ENCODE measurements at places on chromosomes 1 and 21.

DNA sequence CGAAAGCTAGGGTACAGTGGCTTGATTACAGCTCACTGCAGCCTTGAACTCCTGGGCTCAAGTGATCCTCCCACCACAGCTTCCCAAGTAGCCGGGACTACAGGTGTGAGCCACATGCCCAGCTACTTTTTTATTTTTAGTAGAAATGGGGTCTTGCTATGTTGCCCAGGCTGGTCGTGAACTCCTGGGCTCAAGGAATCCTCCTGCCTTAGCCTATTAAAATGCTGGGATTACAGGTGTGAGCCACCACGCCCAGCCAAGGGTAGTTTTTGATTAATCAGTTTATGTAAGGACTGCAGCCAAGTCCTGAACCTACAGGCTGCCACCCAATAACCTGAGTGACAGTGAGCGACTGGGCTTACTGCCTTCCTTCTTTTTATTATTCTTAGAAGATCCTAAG, 88.3 kb downstream of the PIK3R3 start:
- no peak for DNase-seq

DNA sequence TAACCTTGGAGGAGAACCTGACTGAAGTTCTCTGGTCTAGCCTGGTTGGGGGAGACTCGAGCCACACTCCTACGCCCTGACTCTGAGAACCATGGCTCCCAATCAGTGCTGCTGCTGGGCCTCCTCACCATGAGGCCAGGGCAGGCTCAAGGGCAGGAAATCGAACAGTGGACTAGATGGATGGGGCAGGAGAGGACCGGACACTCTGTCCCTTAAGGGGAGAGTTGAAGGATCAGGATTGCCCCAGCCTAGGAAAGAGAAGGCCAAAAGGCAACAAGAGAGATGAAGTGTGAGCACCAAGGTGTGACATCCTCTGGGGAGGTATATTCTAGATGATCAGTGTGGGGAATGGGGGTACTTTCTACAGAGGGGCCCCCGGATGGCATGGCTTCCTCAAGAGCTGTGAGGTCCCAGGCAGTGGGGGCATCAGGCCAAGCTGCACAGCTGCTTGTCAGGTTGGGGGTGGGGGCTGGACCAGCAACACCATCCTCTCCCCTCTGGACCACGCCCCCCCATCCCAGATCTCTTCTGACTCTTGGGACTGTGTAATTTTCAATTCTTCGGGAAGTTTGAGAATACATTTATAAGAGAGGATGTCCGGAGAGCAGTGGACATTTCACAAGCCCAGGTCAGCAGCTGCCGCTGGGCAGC, 34.0 kb downstream of the MX1 start:
- no peak for DNase-seq

DNA sequence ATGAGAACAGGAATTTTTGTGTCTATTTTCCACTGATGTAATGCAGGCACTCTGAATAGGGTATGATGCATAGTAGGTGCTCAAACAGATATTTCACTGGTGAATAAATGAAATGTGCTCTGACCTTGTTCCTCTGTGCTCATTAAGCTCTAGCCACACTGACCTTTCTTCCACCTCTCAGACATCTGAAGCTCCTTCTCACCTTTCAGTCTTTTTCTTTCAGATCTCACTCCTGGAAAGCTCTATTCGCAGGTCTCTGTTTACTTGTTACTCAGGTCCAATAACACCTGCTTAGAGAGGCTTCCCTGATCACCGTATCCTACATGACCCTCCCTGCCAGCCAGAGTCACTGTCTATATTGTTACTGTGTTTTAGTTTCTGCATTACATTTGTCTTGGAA, 59.2 kb upstream of the IVNS1ABP start:
- DNase-seq, result no peak

DNA sequence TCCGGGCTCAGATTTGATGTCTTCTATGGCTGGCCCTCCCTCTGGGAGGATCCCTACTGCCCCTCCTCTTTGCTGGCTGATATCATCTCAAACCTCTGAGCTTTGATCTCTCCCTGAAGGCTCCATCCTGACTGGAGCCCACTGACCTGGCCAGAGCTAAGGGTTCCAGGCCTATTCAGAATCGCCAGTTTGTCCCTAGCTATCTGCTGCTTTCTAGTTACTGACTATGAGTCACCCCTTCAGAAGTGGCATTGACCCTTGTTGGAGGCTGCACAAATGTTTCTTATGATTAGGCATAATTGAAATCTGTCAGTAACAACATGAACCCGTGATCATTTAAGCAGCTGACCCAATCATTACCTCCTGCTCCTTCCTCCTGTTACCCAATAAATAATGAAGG, 87.1 kb downstream of the ABCA4 start:
- no peak for DNase-seq

DNA sequence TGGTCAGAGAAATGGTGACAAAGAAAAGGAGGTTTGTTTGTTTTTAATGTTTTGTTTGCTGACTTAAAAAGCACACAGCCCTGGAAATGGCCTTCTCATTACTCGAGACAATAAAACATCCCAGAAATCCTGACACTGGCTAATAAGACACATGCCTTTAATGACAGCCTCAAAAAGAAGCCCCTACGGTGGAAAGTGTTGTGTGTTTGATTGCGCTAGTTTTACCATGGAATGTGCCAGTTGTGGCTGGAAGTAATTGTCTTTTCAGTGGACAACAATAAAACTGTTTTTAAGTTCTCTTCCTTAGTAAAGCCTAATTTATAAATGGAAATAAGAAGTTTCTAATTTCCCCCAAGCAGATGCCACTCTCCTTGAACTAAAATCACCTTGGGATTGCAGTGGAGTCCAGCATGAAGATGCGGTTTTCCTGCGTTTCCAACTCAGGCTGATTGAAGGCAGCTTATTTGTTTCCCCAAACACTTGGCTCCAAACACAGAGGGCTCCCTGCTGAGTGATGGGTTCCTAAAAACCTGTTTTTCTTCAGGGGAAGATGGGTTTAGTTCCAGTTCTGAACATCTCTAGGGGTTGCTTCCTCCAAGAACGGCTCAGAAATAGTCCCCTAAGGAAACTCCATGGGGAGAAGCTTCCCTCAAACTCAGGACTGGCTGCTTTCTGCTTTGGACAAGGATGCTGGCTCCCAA, 54.3 kb downstream of the CD247 start:
- DNase-seq, result no peak

GRCh38 chr1:18803851-18804250, 55.6 kb downstream of the TAS1R2 start:
- no peak for DNase-seq

GRCh38 chr1:159214149-159214760, 9.6 kb downstream of the ACKR1 start:
- peak; percentile 15 for DNase-seq

- DNase-seq, result no peak
Measured at GRCh38 chr1:55057956-55058298, 18.6 kb downstream of the PCSK9 start.

GRCh38 chr1:169890761-169891538, 2.7 kb downstream of the SCYL3 start:
- no peak for DNase-seq

DNA sequence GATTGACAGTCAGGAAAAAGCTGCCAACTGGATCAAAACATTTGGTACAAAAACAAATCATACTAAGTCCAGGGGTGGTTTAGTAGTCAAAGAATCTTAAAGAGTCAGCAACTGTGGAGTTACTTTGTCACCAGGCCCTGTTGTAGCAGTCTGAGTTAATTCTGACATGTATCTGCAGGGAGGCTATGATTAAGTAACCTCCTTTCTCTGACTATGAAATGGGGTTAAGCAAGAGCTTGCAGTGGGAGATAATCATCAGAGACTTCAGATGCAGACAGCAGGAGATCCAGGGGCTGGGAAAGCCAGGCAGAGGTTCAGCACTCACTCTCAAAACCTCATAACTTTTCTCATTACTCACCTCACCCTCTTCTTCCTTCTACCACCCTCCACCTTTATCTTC, 99.2 kb upstream of the BTG3 start:
- no peak for DNase-seq

DNA sequence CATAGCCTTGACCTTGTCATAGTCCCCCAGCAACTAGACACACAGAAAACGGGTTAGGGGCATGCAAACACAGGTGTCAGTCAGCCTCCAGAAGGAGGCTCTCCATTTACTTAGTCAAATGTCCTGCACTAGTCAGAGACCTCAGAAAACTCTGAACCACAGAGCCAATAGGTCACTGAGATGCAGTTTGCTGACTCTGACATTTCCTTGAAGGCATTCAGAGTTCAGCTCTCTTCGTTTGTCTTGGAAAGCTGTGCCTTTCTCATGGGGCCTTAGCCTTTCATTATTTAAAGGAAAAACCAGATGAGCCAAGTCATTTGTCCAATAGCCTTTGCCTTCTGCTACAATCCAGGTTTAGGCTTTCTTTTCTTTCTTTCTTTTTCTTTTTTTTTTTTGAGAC, 3.5 kb downstream of the OLFML2B start:
- DNase-seq, result no peak

DNA sequence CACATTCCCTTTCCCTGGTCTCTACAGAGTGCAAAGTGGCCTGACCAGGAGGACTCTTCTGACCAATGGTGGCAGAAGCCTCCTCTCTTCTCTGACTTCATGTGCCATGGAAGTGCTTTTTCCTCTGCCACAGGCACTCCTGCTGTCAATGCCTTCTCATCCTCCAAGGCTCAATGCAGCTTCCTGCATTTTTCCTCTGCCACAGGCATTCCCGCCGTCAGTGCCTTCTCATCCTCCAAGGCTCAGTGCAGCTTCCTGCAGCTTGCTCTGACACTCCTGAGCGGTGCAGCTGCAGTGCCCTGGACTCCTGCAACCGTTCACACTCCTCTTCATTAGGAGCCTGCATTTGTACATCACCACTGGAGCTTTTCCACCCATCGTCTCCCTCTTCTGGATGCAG, 4.7 kb upstream of the ADARB1 start:
- no peak for DNase-seq

GRCh38 chr1:65075123-65075976, 72.7 kb upstream of the AK4 start:
- DNase-seq, result peak; percentile 62

DNA sequence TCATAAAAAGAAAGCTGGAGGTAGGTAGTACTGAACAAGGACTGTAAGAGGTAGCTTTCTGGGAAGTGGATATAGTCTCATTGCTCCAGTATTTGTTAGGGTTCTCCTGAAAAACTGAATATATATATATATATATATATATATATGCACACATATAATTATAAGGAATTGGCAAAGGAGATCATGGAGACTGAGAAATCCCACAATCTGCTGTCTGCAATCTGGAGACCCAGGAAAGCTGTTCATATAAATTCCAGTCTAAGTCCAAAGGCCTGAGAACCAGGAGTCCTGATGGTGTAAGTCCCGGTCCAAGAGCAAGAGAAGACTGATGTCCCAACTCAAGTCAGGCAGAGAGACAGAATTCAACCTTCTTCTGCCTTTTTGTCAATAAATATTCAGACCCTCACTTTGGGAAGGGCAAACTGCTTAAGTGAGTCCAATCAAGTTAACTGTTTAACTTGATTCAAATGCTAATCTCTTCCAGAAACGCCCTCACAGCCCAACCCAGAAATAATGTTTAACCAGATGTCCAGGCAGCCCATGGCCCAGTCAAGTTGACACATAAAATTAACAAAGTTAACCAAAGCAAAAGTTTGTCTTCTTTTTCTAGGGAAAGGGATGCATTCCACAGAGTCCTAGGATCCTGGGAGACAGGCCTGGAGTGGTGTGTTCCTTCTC, 225.3 kb upstream of the KAZN start:
- no peak for DNase-seq

GRCh38 chr21:36718951-36719501, 20.1 kb downstream of the SIM2 start:
- no peak for DNase-seq

- DNase-seq, result no peak
Measured at GRCh38 chr21:37483776-37484175, 117.2 kb downstream of the DYRK1A start.

GRCh38 chr1:100775483-100775882, 55.9 kb downstream of the VCAM1 start:
- no peak for DNase-seq

DNA sequence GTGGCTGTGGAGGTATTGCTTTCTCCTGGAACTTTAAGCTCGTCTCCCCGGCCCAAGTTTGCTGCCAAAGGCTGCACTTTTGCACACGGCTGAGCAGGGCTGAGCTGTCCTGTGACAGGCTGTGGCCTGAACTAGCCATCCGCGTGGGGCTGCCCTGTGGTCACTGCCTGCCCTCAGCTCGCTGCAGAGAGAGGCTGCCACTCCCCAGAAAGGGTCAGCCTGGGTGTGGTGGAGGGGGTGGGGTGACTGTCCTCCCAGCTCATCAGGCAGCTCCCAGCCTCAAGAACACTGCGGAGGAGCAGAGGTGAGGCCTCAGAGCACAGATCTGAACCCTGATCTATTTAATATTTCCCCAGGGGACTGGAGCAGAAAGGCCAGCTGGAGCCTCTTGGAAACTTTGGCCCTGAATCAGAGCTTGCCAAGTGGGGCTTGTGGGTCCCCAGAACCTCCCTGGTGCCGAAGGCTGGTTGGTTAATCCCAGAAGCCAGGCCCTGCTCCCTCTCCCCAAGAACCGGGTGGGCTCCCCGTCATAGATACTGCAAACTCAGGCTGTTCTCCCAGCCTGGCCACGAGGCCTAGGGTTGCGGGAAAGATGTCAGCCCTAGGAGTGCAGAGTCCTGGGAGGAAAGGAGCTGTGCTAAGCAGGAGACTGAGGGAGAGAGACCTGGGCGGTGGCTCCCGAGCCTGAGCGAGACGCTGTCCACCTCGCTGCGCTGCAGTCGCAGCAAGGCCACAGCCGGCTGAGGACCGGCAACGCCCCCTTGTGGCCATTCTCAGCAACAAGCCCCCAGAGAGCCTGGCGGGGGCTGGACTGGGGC, 125.1 kb upstream of the IPO9 start:
- peak; percentile 53 for DNase-seq

GRCh38 chr1:45492691-45493090, 1.7 kb upstream of the TESK2 start:
- DNase-seq, result no peak

DNA sequence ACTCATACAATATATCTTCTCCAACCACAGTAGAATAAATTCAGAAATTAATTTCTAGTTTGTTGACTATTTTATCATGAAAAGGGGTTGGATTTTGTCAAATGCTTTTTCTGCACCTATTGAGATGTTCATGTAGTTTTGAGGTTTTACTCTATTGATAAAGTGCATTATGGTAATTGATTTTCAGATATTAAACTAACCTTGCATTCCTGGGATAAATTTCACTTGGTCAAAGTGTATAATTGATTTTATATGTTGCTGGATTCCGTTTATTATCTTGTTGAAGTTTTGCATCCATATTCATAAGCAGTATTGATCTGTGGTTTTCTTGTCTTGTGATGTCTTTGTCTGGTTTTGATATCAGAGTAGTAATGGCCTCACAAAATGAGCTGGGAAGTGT, 34.4 kb upstream of the HYI start:
- no peak for DNase-seq

GRCh38 chr1:111743679-111744101, 4.5 kb upstream of the INKA2 start:
- DNase-seq, result no peak
